ENCODE measurements at places on chromosomes 6 and 20. TPM values are rescaled to one million over a fixed set of nuclear protein-coding genes. Genes with fewer than 3 reads are reported as not detected.

Gene DEFB129
- not detected for total RNA-seq

Gene PHACTR1
- 2.8 TPM for total RNA-seq

Gene PTPRT
- total RNA-seq: 2.3 TPM

Gene ADAT2
- total RNA-seq: 10.3 TPM

Gene FKBP1A
- total RNA-seq: 200 TPM

- H3K27ac ChIP-seq: no peak overlapping the region
- peaks cover 15% of the 10 kb centered on the region for H3K4me1 ChIP-seq
- no peak for DNase-seq
- no peaks in the 10 kb centered on the region for H3K36me3 ChIP-seq
- no peak overlapping the region for H3K4me3 ChIP-seq
Observed at GRCh38 chr6:85185977-85186376, 263.9 kb upstream of the NT5E start.

GRCh38 chr6:22631091-22631490 lies 61.7 kb downstream of the HDGFL1 start:
- H3K27me3 ChIP-seq: no peaks in the 10 kb centered on the region
- H3K4me3 ChIP-seq: no peak overlapping the region
- peak overlapping the region; percentile 47 for H3K27ac ChIP-seq

DNA sequence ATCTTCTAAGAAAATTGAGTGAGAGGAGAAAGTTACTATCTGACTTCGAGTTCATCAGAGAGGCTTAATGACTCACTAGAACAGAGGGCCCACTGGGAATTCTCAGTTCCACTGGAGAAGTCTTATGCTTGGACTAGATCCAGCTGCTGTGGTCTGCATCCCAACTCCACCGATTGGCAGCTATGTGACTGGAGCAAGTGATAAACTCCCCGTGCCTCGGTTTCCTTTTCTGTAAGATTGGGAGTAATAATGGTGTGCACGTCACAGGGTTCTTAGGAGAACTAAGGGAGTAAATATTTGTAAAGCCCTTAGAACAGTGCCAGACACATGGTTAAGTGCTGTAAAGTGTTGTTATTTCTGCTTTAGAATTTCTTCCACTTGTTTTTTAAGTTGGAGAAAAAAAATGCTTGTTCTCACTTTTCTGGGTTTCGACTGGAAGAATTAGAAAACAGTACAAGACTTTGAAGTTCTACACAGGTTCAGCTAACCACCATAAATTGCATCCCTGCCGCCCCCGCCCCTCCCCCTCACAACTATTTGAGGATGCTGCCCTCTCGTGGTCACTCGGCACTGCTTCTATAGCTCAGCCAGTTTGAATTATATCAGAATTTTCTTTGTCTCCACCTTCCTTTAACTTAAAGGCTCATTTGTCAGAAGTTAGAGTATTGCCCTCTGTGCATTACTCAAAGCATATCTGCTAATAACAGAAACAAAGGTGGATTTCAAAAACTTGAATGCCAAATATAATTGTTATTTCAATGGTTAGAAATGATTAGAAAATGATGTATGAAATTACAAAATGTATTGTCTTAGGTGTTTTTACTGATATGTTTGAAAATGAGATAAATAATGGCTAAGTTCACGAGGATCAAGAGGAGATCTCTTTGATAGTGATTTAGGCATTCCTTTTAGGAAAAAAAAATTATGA lies 95.0 kb upstream of the IFNGR1 start:
- H3K36me3 ChIP-seq: no peaks in the 10 kb centered on the region
- H3K27ac ChIP-seq: no peak overlapping the region
- no peaks in the 10 kb centered on the region for H3K27me3 ChIP-seq
- peak; percentile 89 for DNase-seq
- no peaks in the 10 kb centered on the region for H3K4me1 ChIP-seq

GRCh38 chr6:52697903-52698302 lies 27.0 kb downstream of the TMEM14A start:
- no peaks in the 10 kb centered on the region for H3K4me1 ChIP-seq
- H3K36me3 ChIP-seq: no peaks in the 10 kb centered on the region
- no peaks in the 10 kb centered on the region for H3K27me3 ChIP-seq
- no peak for DNase-seq
- no peak overlapping the region for H3K27ac ChIP-seq

DNA sequence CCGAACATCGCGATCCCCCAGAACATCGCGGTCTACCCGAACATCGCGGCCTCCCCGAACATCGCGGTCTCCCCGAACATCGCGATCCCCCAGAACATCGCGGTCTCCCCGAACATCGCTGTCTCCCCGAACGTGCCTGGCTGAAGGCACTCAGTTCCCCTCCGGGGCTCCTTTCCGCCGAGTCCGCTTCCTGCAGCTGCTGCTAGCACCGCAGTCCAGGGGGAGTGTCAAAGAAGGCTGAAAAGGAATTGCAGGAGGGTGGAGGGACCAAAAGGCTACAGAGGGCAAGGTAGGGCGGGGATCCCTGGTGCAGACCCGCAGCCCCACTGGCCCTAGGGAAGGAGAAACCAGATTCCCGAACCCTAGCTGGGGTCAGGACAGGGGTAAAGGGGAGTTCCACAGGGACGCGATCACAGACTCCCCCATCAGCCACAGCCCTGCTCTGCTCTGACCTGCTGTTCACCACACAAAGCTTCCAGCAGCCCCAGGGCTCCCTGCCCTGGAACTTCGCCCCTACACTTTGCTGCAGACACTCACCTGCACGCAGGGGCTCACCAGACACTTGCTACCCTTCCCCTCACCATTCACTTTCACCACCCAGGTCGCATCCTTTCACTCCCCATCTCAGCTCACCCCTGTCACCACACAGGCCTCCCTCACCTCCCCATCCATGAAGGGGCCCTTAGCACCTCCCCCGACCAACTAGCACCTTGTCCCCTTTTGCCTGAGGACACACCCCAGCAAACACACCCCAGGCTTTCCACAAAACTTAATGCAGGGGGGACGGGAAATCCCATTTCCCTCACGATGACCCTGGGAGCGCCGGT lies 1.7 kb downstream of the ULBP1 start:
- peak; percentile 71 for DNase-seq
- peaks cover 100% of the 10 kb centered on the region for H3K27me3 ChIP-seq
- peak overlapping the region; percentile 84 for H3K4me3 ChIP-seq
- no peaks in the 10 kb centered on the region for H3K36me3 ChIP-seq
- no peak overlapping the region for H3K27ac ChIP-seq

GRCh38 chr20:1187605-1188171 lies 2.9 kb upstream of the TMEM74B start:
- no peak overlapping the region for H3K27ac ChIP-seq
- H3K27me3 ChIP-seq: peaks cover 51% of the 10 kb centered on the region
- DNase-seq: no peak

- H3K4me1 ChIP-seq: no peaks in the 10 kb centered on the region
- no peaks in the 10 kb centered on the region for H3K36me3 ChIP-seq
- no peak overlapping the region for H3K27ac ChIP-seq
Observed at GRCh38 chr6:30007132-30007764, 53.8 kb upstream of the POLR1H start.

- no peaks in the 10 kb centered on the region for H3K27me3 ChIP-seq
- H3K4me1 ChIP-seq: peaks cover 9% of the 10 kb centered on the region
- DNase-seq: no peak
- H3K27ac ChIP-seq: no peak overlapping the region
Observed at GRCh38 chr6:21274851-21275250, 318.7 kb upstream of the SOX4 start.

DNA sequence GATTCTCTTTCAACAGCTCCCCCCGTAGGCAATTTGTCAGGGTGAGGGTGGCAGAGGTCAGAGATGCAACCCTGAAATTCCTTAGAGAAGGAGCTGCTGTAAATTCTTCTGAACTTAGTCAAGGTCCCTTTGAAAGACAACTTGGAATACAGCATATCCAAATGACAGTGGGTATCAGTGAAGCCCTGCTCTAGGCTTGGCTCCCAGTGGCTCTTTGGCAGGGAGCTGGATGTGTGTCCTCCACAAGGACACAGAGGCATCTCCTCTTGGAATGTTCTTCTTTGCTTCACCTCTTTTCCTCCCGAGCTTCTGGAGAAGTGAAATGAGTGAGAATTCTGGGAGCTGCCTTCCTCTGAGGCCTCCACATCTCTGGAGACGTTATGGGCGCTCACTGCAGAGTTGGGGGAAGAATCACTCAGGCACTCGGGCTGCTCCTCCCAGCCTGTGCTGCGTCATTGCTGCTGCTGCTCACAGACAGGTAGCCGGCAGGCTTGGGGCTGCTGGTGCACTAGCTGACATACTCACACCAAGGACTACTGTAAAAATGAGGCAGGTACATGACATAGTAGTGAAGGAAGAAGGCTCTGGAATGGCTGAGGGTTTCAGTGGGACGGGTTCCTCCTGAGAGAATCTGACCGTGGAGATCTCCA lies 34.1 kb downstream of the DYNLT1 start:
- H3K4me3 ChIP-seq: peak overlapping the region; percentile 54
- no peaks in the 10 kb centered on the region for H3K27me3 ChIP-seq
- peaks cover 23% of the 10 kb centered on the region for H3K4me1 ChIP-seq
- H3K36me3 ChIP-seq: peaks cover 77% of the 10 kb centered on the region
- peak overlapping the region; percentile 89 for H3K27ac ChIP-seq

DNA sequence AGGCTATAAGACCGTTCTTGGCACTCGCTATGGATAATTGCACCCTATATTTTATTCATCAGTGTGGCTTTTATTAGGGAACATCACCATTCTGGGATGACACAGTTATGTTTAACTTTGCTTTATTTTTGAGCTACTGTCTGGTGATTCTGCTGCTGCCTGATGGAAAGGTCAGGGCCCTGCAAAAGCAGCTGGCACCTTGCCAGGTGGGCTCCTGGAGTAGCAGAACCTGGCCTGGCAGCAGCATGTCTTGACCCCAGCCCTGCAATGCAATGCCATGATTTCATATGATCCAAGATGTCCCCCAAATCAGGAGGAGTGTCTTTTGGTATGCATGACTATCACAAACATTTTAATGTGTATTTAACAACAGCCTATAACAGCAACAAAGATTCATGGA lies 228.4 kb upstream of the RSPO3 start:
- H3K4me1 ChIP-seq: peaks cover 14% of the 10 kb centered on the region
- no peak overlapping the region for H3K4me3 ChIP-seq
- no peaks in the 10 kb centered on the region for H3K27me3 ChIP-seq
- no peak overlapping the region for H3K27ac ChIP-seq
- no peak for DNase-seq

GRCh38 chr20:9442858-9443257 lies 71.5 kb upstream of the LAMP5 start:
- H3K4me3 ChIP-seq: no peak overlapping the region
- H3K27me3 ChIP-seq: no peaks in the 10 kb centered on the region
- no peak overlapping the region for H3K27ac ChIP-seq
- H3K4me1 ChIP-seq: no peaks in the 10 kb centered on the region
- DNase-seq: no peak
- H3K36me3 ChIP-seq: peaks cover 11% of the 10 kb centered on the region

- H3K36me3 ChIP-seq: peaks cover 59% of the 10 kb centered on the region
- H3K4me1 ChIP-seq: no peaks in the 10 kb centered on the region
- no peak overlapping the region for H3K4me3 ChIP-seq
- DNase-seq: no peak
- no peaks in the 10 kb centered on the region for H3K27me3 ChIP-seq
Observed at GRCh38 chr20:34375977-34376430, 12.9 kb downstream of the ITCH start.

DNA sequence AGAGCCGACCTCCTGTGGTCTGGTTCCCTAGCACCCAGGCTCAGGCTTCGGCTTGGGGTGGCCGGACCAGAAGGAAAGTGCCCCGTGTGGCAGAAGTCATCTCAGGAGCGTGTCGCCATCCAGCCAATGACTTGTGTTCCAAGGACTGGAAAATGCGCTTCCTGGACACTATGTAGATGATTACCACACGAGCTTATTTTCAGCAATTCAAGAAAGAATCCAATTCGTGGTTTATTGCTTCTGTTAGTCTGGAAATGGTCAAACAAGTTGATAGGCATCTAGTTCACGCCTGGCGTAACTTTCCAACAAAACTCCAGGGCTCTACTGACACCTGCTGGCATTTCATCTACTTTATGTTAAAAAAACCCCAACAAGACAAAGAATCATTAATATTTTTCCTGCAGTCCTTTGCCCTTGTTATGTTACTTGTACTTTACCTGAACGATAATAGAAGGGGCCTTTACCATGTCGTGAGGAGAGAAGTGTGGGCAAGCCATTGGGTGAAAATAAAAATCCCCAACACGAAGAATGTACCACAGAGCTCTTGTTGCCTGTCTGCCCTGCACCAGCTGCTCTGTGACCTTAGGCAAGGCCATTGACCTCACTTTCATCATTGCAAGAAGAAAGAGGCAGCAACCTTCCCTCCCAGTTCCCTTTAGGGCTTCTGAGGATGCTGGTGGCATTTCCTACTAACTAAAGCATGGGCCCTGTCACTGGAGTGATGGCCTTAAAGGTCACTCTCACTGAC lies 154.7 kb upstream of the LAMP5 start:
- no peaks in the 10 kb centered on the region for H3K4me1 ChIP-seq
- peak overlapping the region; percentile 18 for H3K27ac ChIP-seq
- DNase-seq: peak; percentile 77
- no peaks in the 10 kb centered on the region for H3K27me3 ChIP-seq
- H3K4me3 ChIP-seq: no peak overlapping the region
- no peaks in the 10 kb centered on the region for H3K36me3 ChIP-seq
